ENCODE measurements at places on chromosomes 3 and 15. TPM values are rescaled to one million over a fixed set of nuclear protein-coding genes. Genes with fewer than 3 reads are reported as not detected.

DNA sequence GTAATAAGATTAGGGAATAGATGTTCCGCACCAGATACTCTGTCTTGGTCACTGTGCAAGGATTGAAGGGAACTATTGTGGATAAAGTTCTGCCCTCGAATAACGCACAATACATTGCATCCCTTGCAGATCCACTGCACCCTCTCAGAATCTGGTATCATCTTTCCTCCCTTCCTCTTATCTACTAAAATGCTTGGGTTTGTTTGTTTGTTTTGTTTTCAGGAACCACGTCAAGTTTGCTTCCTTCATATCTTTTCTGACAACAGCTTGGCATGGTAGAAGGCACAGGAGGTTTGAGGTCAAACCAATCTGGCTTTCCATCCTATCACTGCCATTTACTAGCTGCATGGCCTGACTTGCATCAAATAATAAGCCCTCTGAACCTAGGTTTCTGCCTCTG, 2.0 kb upstream of the FSTL1 start:
- no peaks in the 10 kb centered on the region for H3K4me1 ChIP-seq
- H3K27ac ChIP-seq = no peak overlapping the region
- no peak overlapping the region for H3K4me3 ChIP-seq
- no peak for DNase-seq
- no peaks in the 10 kb centered on the region for H3K36me3 ChIP-seq
- peaks cover 7% of the 10 kb centered on the region for H3K27me3 ChIP-seq

DNA sequence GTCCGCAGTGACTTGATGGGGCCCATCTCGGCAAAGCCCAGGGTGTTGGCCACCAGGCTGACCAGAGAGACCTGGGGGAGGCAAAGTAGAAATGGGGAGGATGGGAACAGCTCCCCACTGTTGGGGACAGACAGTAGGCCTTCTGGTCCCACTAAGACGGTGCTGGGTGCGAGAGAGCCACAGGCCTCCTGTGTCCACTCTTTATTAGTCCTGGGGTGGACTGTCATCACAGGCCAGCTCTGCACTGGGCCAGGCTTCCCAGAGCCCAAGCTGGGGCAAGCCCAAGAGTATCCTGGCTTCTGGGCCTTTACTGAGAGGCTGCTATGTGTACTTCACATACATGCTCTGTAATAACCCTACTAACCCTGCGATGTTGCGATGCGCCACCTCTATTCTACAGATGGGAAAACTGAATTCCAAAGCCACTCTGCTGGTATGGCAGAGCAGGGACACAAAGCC, 66.4 kb downstream of the EXOG start:
- no peaks in the 10 kb centered on the region for H3K4me1 ChIP-seq
- peak; percentile 30 for DNase-seq
- H3K36me3 ChIP-seq = no peaks in the 10 kb centered on the region
- H3K27me3 ChIP-seq = no peaks in the 10 kb centered on the region
- no peak overlapping the region for H3K4me3 ChIP-seq

GRCh38 chr15:33822479-33822878, 145.8 kb upstream of the CHRM5 start:
- no peaks in the 10 kb centered on the region for H3K4me1 ChIP-seq
- H3K27me3 ChIP-seq = no peaks in the 10 kb centered on the region
- no peaks in the 10 kb centered on the region for H3K36me3 ChIP-seq
- DNase-seq = no peak
- H3K4me3 ChIP-seq = no peak overlapping the region
- H3K27ac ChIP-seq = no peak overlapping the region

Gene LRRC3B
- total RNA-seq = not detected

- H3K36me3 ChIP-seq = no peaks in the 10 kb centered on the region
- no peaks in the 10 kb centered on the region for H3K4me1 ChIP-seq
- no peak for DNase-seq
These were observed 26.7 kb upstream of the OR5K4 start for GRCh38 chr3:98326945-98327344.

Gene NAALADL2
- not detected for total RNA-seq

GRCh38 chr15:51088585-51088984, 6.1 kb downstream of the TNFAIP8L3 start:
- no peak for DNase-seq
- H3K4me3 ChIP-seq = no peak overlapping the region
- H3K27ac ChIP-seq = no peak overlapping the region

DNA sequence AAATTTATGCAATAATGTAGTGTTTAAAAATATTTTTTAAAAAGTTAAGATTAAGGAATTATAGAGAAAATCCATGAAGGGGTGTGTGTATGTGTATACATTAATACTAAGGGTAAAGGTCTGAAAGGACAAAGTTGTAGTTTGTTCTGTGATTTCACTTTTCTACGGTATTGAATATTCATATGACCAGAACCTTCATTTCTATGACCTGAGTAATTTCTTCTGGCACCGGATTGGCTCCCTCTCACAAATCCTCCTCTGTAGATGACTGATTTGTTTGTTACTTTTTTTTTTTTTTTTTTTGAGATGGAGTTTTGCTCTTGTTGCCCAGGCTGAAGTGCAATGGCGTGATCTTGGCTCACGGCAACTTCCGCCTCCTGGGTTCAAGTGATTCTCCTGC, 20.9 kb downstream of the GMPS start:
- H3K27ac ChIP-seq = no peak overlapping the region
- no peak overlapping the region for H3K4me3 ChIP-seq
- peaks cover 8% of the 10 kb centered on the region for H3K36me3 ChIP-seq
- H3K4me1 ChIP-seq = peaks cover 4% of the 10 kb centered on the region

DNA sequence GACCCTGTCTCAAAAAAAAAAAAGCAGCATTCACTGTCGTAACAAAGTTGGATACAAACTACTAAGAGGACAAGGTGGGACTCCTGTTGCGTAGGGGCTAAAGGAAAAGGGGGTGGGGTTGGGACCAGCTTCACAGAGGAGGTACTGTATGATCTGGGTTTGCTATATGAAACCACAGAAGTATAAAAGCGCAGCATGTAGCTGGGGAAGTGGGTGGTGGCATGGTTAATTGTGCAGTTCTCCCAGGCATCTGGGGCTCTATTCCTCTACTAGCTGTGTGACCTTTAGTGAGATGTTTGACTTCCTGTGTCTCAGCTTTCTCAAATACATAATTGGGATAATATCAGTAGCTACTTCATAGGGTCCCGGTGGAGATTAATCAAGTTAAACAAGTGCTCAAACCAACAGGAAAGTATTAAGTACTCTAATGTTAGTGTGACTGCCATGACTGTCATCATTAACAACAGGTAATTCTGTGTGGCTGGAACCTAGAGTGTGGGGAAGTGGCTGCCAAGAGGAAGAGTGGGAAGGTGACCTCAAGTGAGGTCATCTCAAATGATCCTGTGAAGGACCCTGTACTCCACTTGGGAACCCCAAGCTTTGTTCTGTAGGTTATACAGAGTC, 11.5 kb downstream of the PARP16 start:
- no peaks in the 10 kb centered on the region for H3K36me3 ChIP-seq
- DNase-seq = peak; percentile 46
- peaks cover 29% of the 10 kb centered on the region for H3K4me1 ChIP-seq
- H3K27me3 ChIP-seq = no peaks in the 10 kb centered on the region
- H3K27ac ChIP-seq = no peak overlapping the region

Gene SUSD5
- total RNA-seq = not detected

GRCh38 chr3:157823050-157823449, 283.2 kb downstream of the SHOX2 start:
- no peak overlapping the region for H3K4me3 ChIP-seq
- H3K4me1 ChIP-seq = no peaks in the 10 kb centered on the region
- no peak for DNase-seq
- no peaks in the 10 kb centered on the region for H3K27me3 ChIP-seq
- no peaks in the 10 kb centered on the region for H3K36me3 ChIP-seq
- H3K27ac ChIP-seq = no peak overlapping the region

Measured in CD8-positive, alpha-beta memory T cell (primary cell).